Activated naive CD4-positive, alpha-beta T cell treated with anti-CD3 and anti-CD28 coated beads, Interleukin-2, amount 10 ng/mL, durations not matched to agents 5 hours and 36 hours (primary cell): ENCODE measurements at places on chromosomes 1 and 21. TPM values are rescaled to one million over a fixed set of nuclear protein-coding genes. Genes with fewer than 3 reads are reported as not detected.

CENPS gene
- total RNA-seq: 11.3 TPM

GRIK3 gene
- total RNA-seq: not detected

RHD gene
- total RNA-seq: not detected

MR1 gene
- 32.7 TPM for total RNA-seq
